ENCODE measurements at places on chromosomes 16 and 17. TPM values are rescaled to one million over a fixed set of nuclear protein-coding genes. Genes with fewer than 3 reads are reported as not detected.

Gene FADS6
- total RNA-seq, result not detected

Gene CACNG4
- total RNA-seq, result not detected

Gene CCL4
- not detected for total RNA-seq

Gene RNU2-1
- 3,738 TPM for total RNA-seq

DNA sequence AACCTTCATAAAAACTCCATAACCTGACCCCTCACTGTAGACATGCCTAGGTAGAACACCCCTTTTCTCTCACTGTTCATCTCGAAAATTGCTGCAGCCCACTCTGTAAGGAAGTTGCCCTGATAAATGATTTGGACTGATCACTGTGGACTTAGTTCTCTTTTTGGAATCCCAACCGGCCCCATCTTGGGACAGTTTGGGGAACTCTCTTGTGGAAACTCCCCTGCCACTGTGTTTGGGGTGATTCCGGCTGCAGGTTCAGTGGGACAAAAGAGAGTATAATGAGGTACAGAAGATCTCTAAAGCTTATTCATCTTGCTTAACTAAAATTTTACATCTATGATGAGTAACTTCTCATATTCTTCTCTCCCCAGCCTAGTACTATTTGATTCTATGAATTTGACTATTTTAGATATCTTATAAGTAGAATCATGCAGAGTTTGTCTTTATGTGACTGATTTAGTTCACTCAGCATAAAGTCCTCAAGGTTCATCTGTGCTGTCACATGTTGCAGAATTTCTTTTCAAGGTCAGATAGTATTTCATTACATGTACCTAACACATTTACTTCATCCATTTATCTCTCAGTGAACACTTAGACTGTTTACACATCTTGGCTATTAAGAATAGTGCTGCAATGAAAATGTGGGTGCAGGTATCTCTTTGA is 84.9 kb downstream of the ABCA8 start:
- no peak for DNase-seq
- H3K36me3 ChIP-seq, result no peaks in the 10 kb centered on the region
- H3K27me3 ChIP-seq, result no peaks in the 10 kb centered on the region
- no peak overlapping the region for H3K4me3 ChIP-seq
- H3K4me1 ChIP-seq, result no peaks in the 10 kb centered on the region
- H3K27ac ChIP-seq, result no peak overlapping the region

GRCh38 chr17:40026816-40027613 is 11.8 kb downstream of the CSF3 start:
- H3K4me3 ChIP-seq, result no peak overlapping the region
- H3K27me3 ChIP-seq, result peaks cover 3% of the 10 kb centered on the region
- DNase-seq, result peak; percentile 71
- H3K4me1 ChIP-seq, result peaks cover 46% of the 10 kb centered on the region
- H3K36me3 ChIP-seq, result peaks cover 42% of the 10 kb centered on the region

GRCh38 chr17:35486920-35487732 is 38.6 kb upstream of the SLFN13 start:
- H3K27me3 ChIP-seq, result peaks cover 53% of the 10 kb centered on the region
- peak overlapping the region; percentile 70 for H3K27ac ChIP-seq
- H3K36me3 ChIP-seq, result peaks cover 6% of the 10 kb centered on the region
- peaks cover 14% of the 10 kb centered on the region for H3K4me1 ChIP-seq
- DNase-seq, result peak; percentile 9

- no peak for DNase-seq
- peaks cover 24% of the 10 kb centered on the region for H3K4me1 ChIP-seq
- H3K27ac ChIP-seq, result no peak overlapping the region
- no peak overlapping the region for H3K4me3 ChIP-seq
These were observed 4.1 kb downstream of the ADGRG1 start for GRCh38 chr16:57632568-57632967.

GRCh38 chr17:33686171-33686570 is 393.1 kb upstream of the ASIC2 start:
- H3K36me3 ChIP-seq, result peaks cover 7% of the 10 kb centered on the region
- H3K4me1 ChIP-seq, result no peaks in the 10 kb centered on the region
- no peak for DNase-seq
- peaks cover 2% of the 10 kb centered on the region for H3K27me3 ChIP-seq

- H3K4me1 ChIP-seq, result peaks cover 50% of the 10 kb centered on the region
- no peaks in the 10 kb centered on the region for H3K27me3 ChIP-seq
- H3K27ac ChIP-seq, result peak overlapping the region; percentile 95
- H3K4me3 ChIP-seq, result peak overlapping the region; percentile 79
These were observed 69.3 kb downstream of the ABR start for GRCh38 chr17:1110541-1110861.

- no peak overlapping the region for H3K27ac ChIP-seq
- 0 out of 2 replicates have a peak, but pooled peaks cover 4% of the 10 kb centered on the region for H3K36me3 ChIP-seq
- H3K27me3 ChIP-seq, result no peaks in the 10 kb centered on the region
- no peak overlapping the region for H3K4me3 ChIP-seq
These were observed 75.7 kb downstream of the SPAG9 start for GRCh38 chr17:51044976-51045375.

GRCh38 chr16:68074850-68075555 is 10.2 kb upstream of the NFATC3 start:
- no peak for DNase-seq
- peaks cover 21% of the 10 kb centered on the region for H3K4me1 ChIP-seq
- H3K27me3 ChIP-seq, result peaks cover 1% of the 10 kb centered on the region
- H3K27ac ChIP-seq, result no peak overlapping the region
- peaks cover 18% of the 10 kb centered on the region for H3K36me3 ChIP-seq

- no peaks in the 10 kb centered on the region for H3K27me3 ChIP-seq
- H3K36me3 ChIP-seq, result no peaks in the 10 kb centered on the region
- H3K4me3 ChIP-seq, result peak overlapping the region; percentile 81
- peak overlapping the region; percentile 91 for H3K27ac ChIP-seq
- DNase-seq, result no peak
These were observed 45.4 kb downstream of the CHD9 start for GRCh38 chr16:53100131-53100748.

DNA sequence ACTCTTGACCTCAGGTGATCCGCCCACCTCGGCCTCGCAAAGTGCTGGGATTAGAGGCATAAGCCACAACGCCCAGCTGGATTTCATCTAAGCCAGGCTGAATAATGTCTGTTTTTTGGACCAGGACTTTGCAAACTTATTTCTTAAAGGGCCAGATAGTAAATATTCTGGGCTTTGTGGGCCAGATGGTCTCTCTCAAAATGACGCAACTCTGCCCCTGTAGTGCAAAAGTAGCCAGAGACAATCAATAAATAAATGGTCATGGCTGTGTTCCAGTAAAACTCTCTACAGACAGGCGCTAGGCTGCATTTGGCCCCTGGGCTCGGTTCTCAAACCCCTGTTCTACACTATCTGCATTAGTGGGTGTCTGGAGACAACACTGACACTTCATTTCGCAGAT is 121.9 kb upstream of the CDH13 start:
- no peak overlapping the region for H3K27ac ChIP-seq
- no peak overlapping the region for H3K4me3 ChIP-seq
- DNase-seq, result no peak
- H3K4me1 ChIP-seq, result no peaks in the 10 kb centered on the region
- H3K27me3 ChIP-seq, result no peaks in the 10 kb centered on the region

GRCh38 chr17:67652433-67652832 is 65.3 kb upstream of the NOL11 start:
- no peaks in the 10 kb centered on the region for H3K36me3 ChIP-seq
- H3K27me3 ChIP-seq, result peaks cover 2% of the 10 kb centered on the region
- DNase-seq, result no peak
- no peak overlapping the region for H3K4me3 ChIP-seq

DNA sequence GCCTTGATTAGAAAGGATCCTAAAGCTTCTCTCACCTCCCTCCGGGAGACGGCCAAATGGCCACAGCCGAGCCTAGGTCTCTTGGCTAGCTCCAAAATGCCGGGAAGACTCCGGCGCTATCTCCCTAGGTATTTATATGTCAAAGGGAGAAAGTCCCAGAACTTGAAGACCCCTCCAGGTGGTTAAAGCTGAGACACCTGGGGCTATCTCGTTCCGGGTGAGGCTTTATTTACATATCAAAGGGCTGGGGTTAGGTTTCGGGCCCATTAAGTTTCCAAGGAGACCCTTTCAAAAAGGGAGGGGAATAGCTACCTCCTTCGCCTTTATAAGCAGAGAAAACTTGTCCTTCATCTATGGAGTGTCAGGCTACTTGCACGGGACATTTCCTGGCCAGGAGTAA is 70.9 kb upstream of the KIFC3 start:
- DNase-seq, result no peak
- H3K4me1 ChIP-seq, result peaks cover 35% of the 10 kb centered on the region
- no peak overlapping the region for H3K27ac ChIP-seq

All from HFFc6 (cell line).